G401 (cell line): ENCODE measurements at places on chromosomes 6 and 20.
A peak's percentile ranks its signal among the peaks of the same experiment; 100 is the strongest.

DNA sequence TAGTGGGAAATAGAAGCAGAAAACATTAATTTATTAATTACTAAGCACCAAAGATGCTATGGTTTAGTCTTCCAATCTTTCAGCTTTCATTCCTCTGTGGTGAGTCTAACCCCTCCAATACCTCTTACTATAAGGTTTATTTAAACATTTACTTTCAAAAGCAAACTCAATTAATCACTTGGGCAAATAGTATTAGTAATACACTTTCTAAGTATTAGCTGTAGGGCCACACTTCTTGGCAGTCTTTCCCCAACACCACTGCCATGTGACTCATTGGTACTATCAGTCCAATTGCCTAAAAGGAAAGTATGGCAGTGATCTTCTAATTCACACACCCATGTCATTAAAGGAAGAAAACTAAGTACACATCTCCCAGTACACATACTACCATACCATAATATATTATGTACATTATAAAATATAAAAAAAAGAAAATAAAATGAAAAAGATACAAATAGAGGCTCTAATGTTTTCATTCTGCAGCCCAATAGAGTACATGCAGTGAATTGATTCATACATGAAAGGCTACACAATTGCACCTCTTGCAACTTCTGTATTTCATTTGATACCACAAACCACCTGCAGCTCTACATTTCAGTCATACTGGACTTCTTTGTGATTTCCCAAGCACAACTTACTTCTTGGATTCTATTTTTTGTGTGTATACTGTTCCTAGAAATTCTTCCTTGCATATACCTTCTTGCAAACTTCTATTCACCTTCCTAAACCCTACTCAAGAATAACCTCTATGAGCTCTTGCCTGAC, 218.6 kb downstream of the PKHD1 start:
- DNase-seq = no peak

GRCh38 chr6:90293319-90293953, 3.2 kb downstream of the BACH2 start:
- peak; percentile 51 for DNase-seq

DNA sequence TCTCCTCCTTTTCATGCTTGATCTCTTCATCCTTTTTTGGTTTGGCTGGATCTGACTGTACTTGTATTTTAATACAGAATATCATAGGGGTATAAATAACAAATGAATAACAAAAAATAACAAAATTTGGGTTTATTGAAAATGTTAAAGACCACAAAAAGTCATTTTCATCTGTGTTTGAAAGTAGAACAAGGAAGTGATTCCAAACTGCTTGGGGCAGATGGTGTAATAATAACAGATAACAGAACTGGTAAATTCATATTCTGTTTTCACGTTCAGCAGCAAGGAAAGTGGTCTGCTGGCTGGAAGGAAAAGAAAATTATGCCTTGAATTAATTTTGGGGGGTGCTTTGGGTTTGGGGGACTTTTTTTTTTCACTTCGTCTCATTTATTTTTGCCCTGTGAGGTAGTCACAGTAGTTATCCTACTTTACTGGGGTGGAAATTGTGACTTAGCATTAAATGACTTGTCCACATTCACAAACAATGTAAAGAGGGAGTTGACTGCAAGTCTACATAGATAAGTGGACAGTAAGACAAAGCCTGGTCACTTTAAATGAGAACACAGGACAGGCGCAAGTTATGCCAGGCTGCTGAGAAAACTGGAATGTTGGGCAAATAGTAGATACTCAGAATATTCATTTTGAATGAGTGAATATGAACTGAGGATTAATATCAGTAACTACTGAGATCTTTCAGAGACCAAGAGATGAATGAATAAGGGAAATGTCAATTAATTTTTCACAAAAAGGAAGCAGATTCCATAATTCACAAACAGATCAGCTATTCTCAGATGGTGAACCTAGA, 193.9 kb upstream of the CITED2 start:
- DNase-seq = no peak

DNA sequence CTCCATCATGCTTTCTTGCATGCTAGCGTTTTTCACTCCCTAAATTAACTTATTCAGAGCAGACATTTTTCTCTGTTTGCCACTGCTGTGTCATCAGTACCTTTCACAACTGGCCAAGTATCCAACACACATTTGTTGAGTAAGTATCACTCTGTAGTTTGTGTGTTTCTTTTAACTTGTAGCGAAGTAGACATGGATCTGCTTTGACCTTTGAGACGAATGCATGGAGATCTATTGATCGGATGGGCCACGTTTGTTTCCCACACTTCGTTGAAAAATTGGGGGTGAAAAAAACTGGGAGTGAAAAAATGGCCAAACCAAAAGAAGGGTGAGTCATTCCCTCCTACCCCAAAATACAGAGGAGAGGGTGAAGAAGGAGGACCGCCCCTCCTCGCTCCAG, 12.9 kb upstream of the SLC9A8 start:
- DNase-seq = no peak

- DNase-seq = peak; percentile 82
Measured at GRCh38 chr6:166005944-166006899, 161.4 kb downstream of the TBXT start.

GRCh38 chr6:17418281-17419188, 25.1 kb downstream of the CAP2 start:
- peak; percentile 70 for DNase-seq

GRCh38 chr20:15523400-15523799, 1049.8 kb downstream of the KIF16B start:
- DNase-seq = no peak

DNA sequence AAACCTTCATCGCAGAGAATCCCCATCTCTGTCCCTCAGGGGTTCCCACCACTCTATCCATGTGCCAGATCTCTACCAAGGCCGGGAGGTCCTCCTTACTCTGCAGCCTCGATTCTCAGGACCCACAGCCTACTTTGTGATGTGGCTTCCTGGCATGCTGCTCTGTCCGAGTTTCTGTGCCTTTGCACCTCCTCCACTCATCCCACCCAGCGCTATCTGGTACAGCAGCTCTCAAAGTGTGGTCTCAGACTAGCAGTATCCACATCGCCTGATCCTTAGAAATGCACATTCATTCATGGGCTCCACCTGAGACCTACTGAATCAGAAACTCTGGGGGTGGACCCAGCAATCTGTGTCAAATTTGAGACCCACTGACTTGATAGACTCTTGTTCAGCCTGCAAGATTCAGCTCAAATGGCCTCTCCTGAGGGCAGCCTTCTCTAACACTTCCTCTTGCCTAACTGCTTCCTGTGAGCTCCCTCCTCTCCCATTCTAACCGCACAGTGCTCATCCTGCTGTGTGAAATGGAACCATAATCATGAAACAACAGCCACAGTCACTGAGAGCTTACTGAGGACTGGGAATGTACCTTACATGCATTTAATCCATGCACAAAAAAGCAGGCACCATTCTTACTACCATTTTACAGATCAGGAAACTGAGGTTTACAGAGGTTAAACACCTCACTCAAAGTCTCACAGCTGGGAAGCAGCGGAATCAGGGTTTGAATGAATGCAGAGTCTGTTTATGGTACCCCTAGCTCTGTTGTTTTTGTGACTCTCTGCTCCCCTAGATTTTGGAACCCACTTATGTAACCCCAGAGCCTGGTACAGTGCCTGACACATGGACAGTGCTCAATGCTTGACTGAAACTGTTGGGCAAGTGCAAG, 69.4 kb downstream of the JPH2 start:
- no peak for DNase-seq

- no peak for DNase-seq
Measured at GRCh38 chr20:58173930-58174707, 54.3 kb downstream of the ANKRD60 start.

GRCh38 chr20:38414769-38415450, 20.2 kb downstream of the SNHG17 start:
- no peak for DNase-seq

- no peak for DNase-seq
Measured at GRCh38 chr6:73704260-73704659, 8.3 kb downstream of the CD109 start.
